Small intestine (tissue), 16 donors: ENCODE measurements at places on chromosomes 5 and 9.
A peak's percentile ranks its signal among the peaks of the same experiment; 100 is the strongest.

DNA sequence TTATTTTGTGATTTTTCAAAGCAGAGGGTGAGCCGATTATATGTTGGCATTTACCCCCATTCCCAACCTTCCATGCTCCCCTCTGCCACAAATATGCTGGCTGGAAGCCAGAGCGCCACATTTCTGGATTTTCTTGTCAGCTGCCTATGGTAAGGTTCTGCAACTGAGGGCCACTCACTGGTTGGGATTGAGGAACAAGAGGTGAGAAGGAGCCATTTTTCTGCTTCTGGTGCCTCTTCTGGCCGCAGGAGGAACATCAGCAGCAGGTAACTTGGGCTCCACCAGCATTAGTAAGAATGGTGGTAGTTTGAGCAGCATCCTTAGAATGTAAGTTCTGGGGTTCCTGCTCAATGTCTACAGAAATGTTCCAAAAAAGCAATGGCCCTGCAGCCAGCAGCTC lies 159.5 kb upstream of the MAST4 start:
- DNase-seq, result no peak

GRCh38 chr5:65866837-65867521 lies 59.4 kb upstream of the ERBIN start:
- no peak for DNase-seq

DNA sequence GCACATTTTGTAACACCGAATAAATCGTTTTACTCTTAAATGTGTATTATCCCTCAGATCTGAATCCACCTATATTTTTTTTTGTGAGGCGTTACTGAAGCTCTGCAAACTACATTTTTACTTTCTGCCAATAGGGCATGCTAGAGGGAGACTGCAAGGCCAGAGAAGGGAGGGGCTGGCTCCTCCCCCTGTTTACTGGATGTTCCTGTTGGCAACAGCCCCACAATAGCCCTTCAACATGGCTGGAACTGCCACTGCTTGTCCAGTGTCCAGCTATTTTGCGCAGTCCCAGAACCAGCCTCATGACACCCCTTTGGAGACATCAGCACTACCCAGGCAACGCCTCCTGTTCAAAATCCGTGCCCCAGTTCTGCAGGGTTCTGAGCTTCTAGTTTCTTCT lies 85.4 kb upstream of the MIER3 start:
- no peak for DNase-seq

DNA sequence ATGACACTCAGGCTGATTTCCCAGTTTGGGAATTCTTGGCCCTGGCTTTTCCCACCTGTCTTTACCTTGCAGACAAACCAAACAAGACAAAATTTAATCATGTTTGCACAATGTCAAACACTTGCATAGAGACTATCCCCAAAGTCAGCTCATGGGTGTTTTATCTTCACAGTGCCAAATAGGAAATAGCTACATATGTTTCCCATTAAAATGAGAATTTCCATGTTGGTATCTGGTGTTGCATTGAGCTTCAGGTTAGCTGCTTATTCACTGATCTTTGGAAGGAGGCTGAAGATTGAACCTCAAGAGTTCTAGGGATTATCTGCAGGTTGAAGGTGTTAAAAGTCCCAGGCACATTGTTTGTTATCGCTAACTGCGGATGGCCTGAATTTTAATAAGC lies 19.5 kb downstream of the MAP1B start:
- no peak for DNase-seq

- DNase-seq, result no peak
These were observed 44.5 kb downstream of the ZNF608 start for GRCh38 chr5:124701873-124702425.

DNA sequence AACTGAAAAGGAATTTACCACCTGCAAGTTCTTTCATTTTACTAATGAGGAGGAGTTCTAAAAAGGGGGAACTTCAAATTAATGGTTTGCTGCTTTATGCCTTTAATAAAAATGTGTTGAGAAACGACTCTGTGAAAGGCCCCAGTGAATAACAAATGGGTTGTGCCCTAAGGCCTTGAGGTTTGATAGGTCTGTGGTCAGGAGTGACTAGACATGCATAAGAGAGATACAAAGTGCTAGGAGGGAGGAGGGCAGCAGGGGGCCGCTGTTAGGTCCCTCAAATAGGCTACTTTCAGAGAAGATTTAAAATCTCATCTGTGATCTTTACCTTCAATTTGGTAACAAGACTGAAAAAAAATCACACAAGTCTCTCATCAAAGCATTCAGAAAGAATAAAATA lies 58.3 kb downstream of the FAM81B start:
- DNase-seq, result no peak

DNA sequence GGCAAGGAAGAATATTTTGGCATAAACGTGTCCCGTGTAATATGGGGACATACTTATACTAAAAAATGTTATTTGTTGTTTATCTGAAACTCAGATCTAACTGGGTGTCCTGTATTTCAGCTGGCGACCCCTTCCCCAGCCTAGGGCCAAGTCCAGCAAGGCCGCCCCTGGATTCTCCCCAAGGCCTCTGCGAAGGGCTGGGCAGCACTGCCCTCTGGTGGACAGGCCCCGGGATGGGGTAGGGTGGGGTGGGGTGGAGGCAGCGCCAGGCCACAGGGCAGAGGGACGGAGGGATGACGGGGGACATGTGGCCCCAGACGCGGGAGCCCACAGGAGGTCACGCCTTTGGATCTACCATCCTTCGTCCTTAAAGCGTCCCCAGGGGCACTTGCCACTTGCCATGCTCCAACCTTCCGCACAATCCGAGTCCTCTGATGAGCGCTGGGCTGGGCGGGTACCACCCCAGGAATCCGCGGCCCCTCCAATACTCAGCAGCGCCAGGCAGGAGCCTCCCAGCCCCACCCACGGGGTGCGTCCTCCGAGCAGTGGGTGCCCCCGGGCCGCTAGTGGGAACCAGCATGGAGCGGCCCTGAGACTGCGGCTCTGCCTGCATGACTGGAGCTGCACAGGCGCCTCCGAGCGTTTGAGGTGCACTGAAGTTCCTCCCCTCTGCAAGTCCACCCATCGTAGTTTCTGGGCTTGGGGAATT lies 7.1 kb upstream of the AGPAT2 start:
- DNase-seq, result peak; percentile 81

- DNase-seq, result no peak
These were observed 157.9 kb upstream of the PANK3 start for GRCh38 chr5:168737066-168737465.

DNA sequence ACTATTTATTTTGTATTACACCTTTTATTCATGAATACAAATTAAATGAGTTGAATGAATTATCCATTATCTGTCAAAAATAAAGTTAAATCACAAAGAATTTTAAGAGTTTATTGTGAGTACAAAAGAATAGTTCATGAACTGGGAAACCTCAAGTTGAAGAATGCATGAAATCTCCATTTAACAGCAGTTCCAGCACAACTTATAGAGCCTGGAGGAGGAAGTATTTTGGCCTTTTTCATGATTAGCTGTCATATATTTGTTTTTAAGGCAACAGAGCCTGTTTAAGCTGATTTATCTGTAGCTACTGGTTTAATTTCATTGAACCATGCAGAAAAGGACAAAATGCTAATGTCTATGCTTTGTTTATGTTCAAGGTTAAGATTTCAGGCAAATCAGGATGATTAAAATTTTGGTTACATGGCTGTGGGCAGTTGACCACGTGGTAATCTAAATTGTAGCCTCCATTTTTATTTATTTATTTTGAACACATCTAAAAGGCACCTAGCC lies 12.2 kb downstream of the SPINK1 start:
- DNase-seq, result no peak

GRCh38 chr5:579211-579610 lies 32.9 kb upstream of the CEP72 start:
- no peak for DNase-seq

DNA sequence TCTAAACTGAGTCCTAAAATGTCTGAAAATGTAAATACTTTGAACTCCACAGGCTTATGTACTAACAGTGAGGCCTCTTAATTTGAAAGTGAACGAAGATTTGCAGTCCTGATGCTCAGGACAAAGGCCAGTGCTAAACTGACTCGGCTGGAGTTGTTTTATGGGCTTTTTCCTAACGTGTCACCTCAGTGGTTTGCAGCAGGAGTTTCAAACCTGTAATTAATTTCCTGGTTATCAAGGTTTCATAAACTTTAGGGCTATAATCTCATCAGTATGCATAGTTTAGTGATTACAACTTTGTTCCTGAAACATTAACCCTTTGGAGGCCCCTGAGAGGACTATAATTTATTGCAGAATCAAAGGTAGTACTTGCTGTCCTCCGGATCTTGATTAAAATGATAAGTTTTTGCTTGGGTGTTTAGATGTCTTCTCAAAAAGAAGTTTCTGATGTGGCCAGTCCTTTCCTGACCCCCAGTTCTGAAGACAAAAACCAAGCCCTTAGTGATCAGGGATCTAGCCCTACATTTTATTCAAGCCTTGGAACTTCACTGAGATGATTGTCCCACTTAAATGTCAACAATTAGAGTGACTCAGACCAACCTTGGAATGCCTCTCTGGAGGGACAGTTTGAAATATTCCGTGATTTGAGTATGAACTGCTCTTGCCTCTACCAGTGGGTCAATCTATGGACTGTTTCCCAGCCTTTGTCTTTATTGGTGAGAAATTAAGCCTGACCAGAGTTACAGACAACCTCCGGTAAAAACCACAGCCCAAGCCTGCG lies 11.1 kb upstream of the S100Z start:
- DNase-seq, result peak; percentile 96

GRCh38 chr9:134099123-134099761 lies 31.4 kb upstream of the BRD3 start:
- DNase-seq, result peak; percentile 59

DNA sequence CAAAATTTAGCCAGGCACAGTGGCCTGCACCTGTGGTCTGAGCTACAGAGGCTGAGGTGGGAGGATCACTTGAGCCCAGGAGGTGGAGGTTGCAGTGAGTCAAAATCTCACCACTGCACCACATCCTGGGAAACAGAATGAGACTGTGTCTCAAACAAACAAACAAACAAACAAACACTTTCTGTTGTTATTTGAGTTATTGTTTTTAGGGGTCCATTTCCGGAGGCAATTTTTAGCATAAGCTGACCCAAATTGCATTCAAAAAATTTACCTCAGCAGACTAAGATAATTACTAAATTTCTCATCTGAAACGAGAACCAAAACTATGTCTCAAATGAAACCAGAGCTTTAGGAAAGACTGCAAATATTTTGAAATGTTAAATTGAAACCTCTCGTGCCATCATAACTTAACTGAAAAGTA lies 1485.1 kb downstream of the EFNA5 start:
- DNase-seq, result no peak

- peak; percentile 20 for DNase-seq
These were observed 34.2 kb downstream of the EFNA5 start for GRCh38 chr5:107636555-107636954.

DNA sequence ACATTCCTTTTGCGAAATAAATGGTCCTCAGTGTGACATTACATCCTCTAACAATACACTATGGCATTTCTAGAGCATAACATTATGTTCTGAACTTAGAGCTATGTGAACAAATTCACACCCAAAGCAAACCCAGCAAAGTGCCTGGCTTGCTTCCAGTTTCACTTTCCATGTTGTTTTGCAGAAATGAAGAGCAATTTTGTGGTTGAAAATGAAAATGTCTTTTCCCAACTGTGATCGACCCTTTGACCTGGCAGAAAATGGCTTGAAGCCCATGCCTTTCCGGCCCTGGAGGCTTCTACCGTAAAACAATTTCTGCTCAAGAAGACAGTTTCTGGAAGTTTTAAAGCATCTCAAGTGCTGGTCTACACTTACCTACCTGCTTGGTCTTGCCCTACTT lies 344.7 kb upstream of the RGMB start:
- DNase-seq, result peak; percentile 57

DNA sequence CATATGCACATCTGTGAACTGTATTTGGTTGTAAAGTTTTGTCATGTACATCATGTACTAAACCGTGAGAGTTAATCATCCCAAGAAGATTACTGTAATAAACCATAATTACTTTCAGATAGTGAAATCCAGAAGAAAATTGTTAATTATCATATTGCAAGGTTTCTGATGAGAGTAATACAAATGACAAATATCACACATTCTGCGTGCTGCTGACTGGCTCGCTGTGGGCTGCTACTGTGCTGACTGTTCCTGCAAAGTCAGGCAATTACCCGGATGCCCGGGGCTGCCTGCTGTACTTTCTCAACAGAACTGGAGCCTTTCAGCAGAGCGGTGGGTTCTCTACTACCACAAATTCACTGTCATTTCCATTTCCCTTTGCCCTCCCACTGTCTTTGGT lies 68.3 kb downstream of the SMARCA2 start:
- DNase-seq, result no peak

DNA sequence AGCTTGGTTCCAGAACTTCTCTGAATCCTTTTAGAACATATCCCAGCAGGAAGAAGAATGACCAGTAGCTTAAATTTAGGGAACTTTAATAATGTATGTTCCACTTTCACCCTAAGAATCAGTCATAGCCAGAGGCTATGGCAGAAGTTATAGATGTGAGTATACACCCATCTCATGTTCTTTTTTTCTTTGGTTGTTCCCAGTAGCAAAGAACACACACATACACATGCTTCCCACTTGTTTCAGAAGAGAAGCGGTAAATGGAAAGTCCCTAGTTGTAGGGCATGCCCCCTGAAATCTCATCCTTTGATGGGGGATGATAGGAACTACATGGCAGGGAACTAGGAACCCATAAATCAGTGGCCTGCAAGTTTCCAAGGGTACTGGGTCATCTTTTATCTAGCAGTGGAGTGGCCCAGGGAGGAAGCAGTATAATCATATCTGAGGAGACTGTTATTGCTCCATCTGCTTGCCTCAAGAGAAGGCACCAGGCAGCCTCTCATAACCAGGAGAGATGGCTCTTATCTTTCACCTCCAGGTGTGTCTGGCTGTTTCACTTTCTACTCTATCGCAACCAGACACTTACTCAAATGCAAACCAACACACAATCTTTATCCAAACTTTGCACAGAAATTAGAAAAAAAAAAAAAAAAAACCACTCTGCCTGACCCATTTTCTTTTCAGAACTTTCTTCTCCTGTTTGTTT lies 109.5 kb downstream of the SNCAIP start:
- DNase-seq, result peak; percentile 54

DNA sequence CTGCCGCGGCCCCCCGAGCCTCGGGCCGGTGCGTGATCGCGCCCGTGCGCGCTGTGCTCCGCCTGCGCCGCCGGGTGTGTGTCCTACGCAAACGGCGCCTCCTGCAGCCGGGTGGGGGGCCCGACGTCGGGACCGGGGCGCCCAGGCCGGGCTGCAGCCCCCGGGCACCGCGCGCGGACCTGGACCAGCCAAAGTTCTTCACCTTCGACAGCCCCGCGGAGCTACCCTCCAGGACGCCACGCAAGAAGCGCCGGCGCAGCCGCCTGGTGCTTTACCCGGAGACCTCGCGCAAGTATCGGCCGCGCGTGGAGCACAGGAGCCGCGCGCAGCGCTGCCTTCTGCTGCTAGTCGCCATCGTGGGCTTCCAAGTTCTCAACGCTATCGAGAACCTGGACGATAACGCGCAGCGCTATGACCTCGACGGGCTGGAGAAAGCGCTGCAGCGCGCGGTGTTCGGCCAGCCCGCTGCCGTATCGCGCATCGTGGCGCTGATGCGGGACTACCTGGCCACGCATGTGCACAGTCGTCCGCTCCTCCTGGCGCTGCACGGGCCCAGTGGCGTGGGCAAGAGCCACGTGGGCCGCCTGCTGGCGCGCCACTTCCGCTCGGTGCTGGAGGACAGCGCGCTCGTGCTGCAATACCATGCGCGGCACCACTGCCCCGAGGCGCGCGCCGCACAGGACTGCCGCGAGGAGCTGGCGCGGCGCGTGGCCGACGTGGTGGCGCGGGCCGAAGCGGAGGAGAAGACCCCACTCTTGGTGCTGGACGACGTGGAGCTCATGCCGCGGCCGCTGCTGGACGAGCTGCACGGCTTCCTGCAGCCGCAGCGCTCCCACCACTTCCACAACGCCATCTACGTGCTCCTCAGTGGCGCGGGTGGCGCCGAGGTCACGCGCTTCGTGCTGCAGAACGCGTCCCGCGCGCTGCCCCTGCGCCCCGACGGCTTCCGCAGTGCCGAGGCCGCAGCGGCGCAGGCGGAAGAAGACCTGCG lies 1.5 kb downstream of the TOR4A start:
- DNase-seq, result no peak
